ENCODE measurements at places on chromosomes 1 and 21.

DNA sequence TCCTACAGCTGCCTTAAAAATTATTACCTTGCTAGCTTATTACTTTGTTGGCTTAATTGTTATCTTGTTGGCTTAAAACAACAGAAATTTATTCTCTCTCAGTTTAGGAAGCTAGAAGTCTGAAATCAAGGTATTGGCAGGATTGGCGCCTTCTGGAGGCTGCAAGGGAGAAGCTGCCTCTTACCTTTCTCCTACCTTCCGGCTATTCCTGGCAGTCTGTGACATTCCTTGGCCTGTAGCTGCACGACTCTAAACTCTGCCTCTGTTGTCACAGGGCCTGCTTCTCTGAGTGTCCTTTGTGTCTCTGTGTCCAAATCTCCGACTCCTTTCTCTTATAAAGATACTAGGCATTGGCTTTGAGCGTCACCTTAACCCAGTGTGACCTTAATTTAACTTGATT, 579.9 kb upstream of the B3GALT2 start:
- no peak for DNase-seq

- DNase-seq, result no peak
These were observed 89.9 kb upstream of the DEPDC1 start for GRCh38 chr1:68586766-68587165.

DNA sequence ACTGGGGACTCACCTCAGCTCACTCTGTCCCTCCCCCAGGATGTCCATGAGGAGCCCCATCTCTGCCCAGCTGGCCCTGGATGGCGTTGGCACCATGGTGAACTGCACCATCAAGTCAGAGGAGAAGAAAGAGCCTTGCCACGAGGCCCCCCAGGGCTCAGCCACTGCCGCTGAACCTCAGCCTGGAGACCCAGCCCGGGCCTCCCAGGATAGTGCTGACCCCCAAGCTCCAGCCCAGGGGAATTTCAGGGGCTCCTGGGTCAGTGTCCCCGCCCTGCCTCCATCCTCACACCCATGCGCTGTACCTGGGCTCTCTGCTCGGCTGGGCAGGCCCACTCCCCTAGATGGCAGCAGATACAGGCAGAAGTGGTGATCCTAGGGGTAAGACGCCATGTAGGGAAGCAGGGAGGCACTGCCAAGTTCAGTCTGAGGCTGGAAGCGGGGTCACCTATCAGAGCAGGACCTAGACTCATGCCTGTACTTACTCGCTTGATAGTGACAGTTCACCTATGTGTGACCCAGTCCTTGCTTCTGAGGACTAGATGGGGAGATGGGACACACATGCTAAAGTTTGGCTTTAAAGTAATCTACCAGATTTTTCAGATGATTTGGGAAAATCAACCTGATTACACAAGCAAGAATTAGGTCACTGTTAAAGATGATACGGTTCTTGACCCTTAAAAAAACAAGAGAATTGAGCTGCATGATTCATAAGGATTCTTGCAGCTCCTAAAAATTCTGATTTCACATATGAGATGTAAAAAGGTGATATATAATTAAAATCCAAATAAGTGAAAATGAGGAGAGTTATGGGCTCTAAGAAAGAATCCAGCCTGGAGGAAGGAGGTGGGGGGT, 38.7 kb downstream of the ETNK2 start:
- DNase-seq, result no peak

GRCh38 chr1:235315735-235316134, 12.2 kb downstream of the ARID4B start:
- no peak for DNase-seq

- no peak for DNase-seq
These were observed 59.0 kb upstream of the CD1D start for GRCh38 chr1:158121604-158122254.

GRCh38 chr1:175317309-175317708, 124.7 kb upstream of the KIAA0040 start:
- DNase-seq, result no peak

- DNase-seq, result no peak
These were observed 11.2 kb upstream of the TRIM33 start for GRCh38 chr1:114522264-114522575.

DNA sequence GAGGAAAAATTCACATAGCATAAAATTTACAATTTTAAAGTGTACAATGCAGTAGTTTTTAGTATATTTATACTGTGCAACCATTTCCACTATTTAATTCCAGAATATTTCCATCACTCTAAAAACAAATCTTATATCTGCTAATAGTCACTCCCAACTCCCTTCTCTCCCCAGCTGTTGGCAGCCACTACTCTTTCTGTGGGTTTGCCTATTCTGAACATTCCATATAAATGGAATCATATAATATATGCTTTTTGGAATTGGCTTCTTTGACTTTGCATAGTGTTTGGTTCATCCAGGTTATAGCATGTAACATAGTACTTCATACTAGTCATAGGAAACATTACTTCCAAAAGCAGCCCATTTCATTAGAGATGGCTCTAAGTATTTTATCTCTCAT, 25.0 kb upstream of the TMEM39B start:
- no peak for DNase-seq

DNA sequence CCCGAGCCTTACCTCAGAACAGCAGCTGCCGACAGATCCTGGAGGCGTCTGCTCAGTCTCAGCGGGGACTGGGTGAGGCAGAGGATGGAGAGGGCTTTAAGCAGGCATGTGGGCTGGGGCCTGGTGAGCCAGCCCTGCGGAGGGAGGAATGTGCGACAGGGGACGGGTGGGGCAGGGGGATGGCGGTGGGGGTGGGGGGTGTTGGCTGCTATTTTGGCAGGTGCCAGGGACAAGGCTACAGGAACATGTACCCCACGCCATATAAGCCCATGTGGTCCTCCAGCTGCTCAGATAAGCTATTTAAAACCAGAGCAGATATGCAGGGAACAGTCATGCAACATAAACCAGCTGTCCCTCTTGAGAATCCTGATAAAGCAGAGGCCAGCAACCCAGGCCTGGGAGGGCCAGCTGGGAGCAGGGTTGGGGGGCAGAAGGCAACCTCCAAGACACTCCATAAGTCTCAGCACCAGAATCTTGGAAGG, at the start of gene TNNT2:
Gene TNNT2, minus strand, starts transcription at position 70 of the 482 bp plus-strand sequence. CDS start 4,426 bp downstream, outside the sequence.
- no peak for DNase-seq

DNA sequence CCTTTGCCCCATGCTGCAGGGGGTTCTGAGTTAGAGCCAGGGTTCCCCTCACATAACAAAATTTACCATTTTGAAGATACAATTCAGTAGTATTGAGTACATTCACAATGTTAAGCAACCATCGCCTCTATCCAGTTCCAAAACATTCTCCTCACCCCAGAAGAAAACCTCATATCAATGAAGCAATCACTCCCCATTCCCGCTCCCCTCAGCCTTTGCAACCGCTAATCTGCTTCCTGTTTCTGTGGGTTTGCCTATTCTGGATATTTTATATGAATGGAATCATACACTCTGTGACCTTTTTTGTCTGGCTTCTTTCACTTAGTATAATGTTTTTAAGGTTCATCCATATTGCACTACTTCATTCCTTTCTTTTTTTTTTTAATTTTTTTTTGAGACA, 32.9 kb downstream of the SERINC2 start:
- DNase-seq, result no peak

- DNase-seq, result no peak
These were observed 189.4 kb upstream of the HOOK1 start for GRCh38 chr1:59625384-59625783.

DNA sequence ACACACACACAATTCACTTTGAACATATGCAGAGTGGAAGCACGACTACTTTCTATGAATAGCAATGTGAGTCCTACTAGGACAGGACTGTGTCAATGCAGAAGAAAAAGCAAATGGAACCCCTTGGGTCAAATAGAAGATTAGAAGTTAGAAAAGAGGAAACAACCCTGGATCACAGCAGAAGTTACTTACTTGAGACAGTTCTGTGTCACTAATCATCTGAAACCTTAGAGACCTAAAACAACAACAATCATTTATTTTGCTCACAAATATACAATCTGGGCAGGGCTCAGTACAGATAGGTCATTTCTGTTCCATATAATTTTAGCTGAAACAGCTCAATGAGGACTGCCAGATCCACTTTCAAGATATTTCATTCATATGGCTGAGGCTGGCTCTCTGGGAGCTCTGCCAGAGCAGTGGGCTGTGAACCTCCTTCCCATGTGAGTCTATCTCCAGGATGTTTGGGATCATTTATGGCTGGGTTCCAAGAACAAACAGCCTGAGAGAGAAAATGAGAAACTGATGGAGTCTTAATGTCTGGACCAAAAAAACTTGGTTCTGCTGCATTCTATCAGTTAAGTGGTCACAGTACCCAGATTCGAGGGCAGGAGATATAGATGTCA, 42.5 kb upstream of the IL10 start:
- no peak for DNase-seq

DNA sequence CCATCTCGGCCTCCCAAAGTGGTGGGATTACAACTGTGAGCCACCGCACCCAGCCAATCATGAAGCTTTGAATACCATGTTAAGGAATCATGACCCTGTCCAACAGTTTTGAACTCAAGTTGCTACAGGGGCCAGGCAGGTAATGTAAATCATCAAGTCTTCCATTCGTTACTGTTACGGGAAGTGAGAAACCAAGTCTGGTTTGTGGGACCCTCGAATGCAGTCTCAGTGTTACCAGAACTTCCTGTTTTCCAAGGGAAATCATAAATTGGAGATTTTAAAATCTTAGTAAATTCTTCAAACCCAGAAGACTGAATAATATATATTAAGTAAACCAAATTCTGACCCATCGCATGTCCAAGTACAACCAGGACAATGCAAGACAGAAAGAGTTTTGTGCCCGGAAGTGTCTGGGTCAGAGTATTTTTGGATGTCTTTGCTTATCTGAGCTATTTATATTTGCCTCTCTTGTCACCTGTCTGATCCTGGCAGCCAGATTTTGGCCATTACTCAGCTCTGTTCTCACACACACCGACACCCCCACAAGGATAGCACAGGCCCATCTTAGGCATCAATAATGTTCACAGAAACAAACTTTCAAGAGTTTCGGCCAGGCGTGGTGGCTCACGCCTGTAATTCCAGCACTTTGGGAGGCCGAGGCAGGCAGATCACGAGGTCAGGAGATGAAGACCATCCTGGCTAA, 8.8 kb downstream of the ATP5IF1 start:
- no peak for DNase-seq

All from activated naive CD8-positive, alpha-beta T cell treated with anti-CD3 and anti-CD28 coated beads, Interleukin-2, amount 10 ng/mL, durations not matched to agents 7 days and 5 days (primary cell).